ENCODE measurements at places on chromosomes 7 and 10. TPM values are rescaled to one million over a fixed set of nuclear protein-coding genes. Genes with fewer than 3 reads are reported as not detected.
A peak's percentile ranks its signal among the peaks of the same experiment; 100 is the strongest.

DNA sequence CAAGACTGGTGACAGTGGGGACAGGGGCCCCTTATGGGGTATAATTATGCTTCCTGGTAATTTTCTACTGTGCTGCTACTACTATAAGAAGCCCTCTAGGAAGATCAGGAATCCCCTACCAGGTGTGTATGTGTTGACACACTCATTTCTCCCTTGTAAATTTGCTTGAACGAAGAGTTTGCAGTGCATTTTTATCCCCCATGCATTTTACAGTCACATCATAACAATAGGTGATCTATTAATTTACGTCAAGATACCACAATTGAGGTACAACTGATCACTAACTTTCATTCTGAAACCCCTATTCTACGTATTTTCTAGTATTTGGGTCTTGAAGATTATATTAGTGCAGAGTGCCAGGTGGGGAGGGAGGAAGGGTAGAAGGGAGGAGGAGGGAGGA lies 252.2 kb downstream of the NSUN6 start:
- no peak overlapping the region for H3K4me3 ChIP-seq
- DNase-seq = no peak
- no peaks in the 10 kb centered on the region for H3K36me3 ChIP-seq
- H3K27me3 ChIP-seq = no peaks in the 10 kb centered on the region

DNA sequence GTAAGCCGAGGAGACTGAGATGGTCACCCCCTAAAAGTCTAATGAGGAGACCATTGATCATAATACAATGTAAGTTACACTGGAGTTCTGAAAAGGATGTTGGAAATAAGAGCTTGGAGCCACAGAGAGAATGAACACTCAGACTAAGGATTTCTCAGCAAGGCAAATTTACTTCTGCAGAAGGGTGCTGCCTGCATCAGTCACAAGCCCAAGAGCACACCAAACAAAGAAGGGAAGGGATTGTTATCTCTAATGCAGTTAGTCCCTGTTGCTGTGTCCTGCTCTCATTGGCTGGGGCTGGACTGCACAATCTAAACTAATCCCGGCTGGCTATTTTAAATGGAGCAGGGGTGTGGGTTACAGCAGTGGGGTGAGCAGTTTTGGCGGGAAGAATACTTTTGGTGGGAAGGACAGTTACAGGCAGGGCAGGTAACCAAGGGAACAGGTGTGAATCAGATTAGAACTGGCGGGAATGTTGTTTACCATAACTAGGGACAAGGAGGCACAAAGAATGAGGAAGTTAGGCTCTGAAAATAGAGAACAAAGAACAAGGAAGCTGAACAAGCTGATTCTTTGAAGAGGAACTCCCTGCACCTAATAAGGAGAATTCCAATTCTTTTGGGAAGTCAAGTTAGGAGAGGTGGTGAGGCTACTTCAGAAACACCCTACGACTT lies 30.3 kb upstream of the TRIM24 start:
- H3K27ac ChIP-seq = no peak overlapping the region
- DNase-seq = no peak
- no peaks in the 10 kb centered on the region for H3K27me3 ChIP-seq
- H3K4me1 ChIP-seq = no peaks in the 10 kb centered on the region

- no peak overlapping the region for H3K27ac ChIP-seq
- H3K4me1 ChIP-seq = no peaks in the 10 kb centered on the region
- no peaks in the 10 kb centered on the region for H3K27me3 ChIP-seq
- no peaks in the 10 kb centered on the region for H3K36me3 ChIP-seq
Observed at GRCh38 chr10:12806228-12807095, 195.1 kb downstream of the CCDC3 start.

Gene TAS2R16
- total RNA-seq = not detected

- H3K4me3 ChIP-seq = no peak overlapping the region
- H3K36me3 ChIP-seq = no peaks in the 10 kb centered on the region
- peaks cover 22% of the 10 kb centered on the region for H3K4me1 ChIP-seq
Observed at GRCh38 chr10:44952779-44953231, 6.8 kb upstream of the RASSF4 start.

DNA sequence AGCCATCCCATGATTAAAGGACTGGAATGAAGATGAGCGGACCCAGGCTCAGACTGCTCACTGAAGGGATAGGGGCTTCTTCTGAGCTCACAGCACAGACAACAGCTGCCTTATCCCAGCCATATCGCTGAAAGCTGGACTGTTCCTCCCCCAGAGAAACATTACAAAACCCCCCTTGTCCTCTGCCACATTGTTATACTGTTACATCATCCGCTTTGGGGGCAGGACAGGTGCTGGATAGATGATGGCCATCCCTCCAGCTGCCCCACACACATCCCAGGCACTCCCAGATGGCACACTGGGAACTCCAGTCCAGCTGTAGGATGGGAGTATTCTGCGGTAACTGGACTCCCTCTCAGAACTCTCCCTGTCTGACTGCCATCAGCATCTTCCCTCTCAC lies 58.7 kb upstream of the BTRC start:
- H3K27me3 ChIP-seq = peaks cover 94% of the 10 kb centered on the region
- no peak overlapping the region for H3K27ac ChIP-seq
- DNase-seq = no peak
- H3K4me3 ChIP-seq = no peak overlapping the region
- no peaks in the 10 kb centered on the region for H3K36me3 ChIP-seq

DNA sequence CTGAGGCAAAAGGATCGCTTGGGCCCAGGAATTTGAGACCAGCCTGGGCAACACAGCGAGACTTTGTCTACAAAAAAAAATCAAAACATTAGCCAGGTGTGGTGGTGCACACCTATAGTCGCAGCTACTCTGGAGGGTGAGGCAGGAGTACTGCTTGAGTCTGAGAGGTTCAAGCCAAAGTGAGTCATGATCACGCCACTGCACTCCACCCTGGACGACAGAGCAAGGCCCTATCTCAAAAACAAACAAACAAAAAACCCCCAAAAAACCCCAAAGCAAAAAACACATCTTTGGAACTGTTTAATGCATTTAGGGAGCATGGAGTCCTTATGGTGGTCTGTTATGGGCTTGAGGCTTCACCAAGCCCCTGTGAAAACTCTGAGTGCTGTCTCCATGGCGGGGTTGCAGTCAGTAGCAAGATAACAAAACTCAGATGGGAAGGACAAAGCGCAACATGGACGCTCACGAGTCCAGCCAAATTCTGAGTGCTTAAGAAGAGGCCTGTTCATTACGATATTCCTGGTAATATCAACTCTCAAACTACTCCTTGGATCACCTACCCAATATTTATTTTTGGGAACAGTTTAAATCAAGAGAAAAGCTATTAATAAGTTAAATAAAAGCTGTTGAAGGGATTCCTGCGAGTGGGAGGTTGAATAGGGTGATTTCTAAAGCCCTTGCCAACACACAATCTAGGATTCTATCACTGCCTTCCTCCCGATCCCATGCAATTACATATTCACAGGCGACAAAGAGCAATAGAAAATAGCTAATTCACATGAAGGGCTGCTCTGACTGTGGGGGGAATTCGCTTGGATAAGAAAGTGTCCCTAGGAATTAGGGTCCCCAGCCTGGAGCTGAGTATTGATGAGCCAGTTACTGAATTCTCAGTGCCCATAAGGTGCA lies 123.3 kb downstream of the HIPK2 start:
- H3K27ac ChIP-seq = peak overlapping the region; percentile 46
- H3K4me1 ChIP-seq = no peaks in the 10 kb centered on the region
- no peaks in the 10 kb centered on the region for H3K27me3 ChIP-seq
- H3K4me3 ChIP-seq = no peak overlapping the region
- DNase-seq = no peak

DNA sequence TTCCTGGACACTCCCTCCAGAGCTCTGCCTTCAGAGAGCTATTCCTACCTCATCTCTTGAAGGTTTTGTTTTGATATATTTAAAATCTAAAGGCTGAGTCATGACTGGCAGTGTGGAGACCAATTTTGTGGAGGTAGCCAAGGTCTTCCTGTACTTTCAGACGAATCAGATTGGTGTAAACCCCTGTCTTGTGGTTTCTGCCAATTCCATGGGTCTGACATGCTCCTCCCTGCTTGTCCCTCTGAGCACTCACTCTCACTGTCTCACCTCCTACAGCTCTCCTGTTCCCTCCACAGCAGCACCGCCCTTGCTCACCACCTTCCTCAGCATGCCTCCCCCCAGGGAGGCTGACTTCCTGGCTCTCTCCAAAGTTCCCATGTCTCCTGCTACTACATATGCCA lies 179.8 kb downstream of the NPSR1 start:
- no peaks in the 10 kb centered on the region for H3K4me1 ChIP-seq
- no peak overlapping the region for H3K27ac ChIP-seq
- DNase-seq = no peak

DNA sequence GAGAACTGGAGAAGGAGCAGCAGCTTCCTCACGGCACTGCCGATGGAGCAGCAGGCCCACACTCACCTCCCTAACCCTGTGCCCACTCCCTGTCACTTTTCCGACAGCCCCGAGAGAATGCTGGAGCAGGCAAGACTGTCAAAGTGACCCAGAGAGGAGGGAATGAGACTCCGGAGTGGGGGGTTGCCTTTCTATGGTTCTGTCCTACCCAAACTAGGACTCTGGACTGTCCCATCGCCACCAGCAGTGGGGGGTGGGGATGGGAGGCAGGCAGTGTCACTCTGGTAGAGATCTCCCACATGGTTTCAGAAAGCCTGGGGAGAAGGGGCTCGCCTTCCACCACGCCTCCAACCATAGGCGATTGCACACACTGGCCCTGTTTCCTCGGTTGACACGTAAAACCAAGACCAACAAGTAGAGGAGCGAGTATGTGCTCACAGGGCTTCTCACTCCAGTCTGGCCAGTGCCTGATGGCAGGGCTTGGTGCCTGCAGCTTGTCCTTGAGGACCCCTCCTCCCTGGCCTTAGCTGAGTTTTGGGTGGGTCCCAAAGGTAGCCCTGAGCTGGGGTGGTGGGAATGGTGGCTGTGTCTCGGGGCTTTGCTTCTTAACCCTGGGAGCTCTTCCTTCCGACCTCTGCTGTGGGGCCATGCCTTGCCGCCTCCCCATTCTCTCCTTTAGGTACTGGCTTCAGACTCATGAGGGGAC lies 148.5 kb downstream of the PTPN20 start:
- no peaks in the 10 kb centered on the region for H3K36me3 ChIP-seq
- DNase-seq = no peak

Gene RSPH10B
- not detected for total RNA-seq

DNA sequence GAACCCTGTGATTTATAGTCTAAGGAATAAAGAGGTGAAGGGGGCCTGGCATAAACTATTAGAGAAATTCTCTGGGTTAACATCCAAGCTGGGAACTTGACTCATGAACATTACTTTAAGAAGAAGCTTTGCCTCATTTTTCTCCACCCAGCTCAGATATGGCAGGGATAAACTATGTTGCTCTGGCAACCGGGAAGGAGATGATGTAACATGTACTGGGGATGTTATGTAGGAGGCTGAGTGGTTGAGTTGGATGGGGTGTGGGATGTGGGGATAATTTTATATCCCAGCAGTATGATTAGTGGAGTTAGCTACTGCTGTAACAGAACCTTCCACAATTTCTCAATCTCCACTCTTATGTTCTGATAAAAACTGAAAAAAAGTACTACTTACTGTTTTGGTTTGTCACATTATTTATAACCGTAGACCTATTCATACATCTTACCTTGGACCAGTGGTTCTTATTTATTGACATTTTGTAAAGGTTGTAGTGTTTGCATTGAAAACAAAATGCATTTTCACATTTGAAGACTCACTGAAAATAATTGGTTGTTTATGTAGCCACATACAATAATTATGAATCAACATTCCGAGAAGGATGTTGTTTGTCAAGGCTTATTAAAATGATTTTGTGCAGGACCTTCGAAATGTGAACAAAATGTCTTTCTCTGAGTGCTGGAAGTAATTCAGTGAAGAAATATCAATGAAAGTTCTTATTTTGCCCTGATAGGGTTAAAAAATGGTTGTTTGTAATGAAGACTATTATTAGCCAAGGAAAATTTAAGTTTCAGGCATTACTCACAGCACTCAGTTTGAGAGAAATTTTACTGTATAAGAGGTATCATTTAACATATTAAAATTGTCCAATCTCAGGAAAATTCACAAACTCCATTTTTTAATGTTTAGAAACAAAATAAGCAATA lies 1.3 kb downstream of the OR2F2 start:
- no peaks in the 10 kb centered on the region for H3K4me1 ChIP-seq
- H3K27ac ChIP-seq = no peak overlapping the region
- no peak for DNase-seq
- H3K36me3 ChIP-seq = no peaks in the 10 kb centered on the region

Gene UBTD1
- total RNA-seq = 9.4 TPM

All from tibial nerve (tissue), 4 donors.